ENCODE measurements at places on chromosomes 5 and 9. TPM values are rescaled to one million over a fixed set of nuclear protein-coding genes. Genes with fewer than 3 reads are reported as not detected.

TYRP1 gene
- total RNA-seq = not detected

TOPORS gene
- total RNA-seq = 14.7 TPM

PCDHA4 gene
- 1.8 TPM for total RNA-seq

SELENOP gene
- total RNA-seq = 0.22 TPM

MLANA gene
- total RNA-seq = not detected

ENTREP1 gene
- total RNA-seq = 0.86 TPM

ITGA2 gene
- total RNA-seq = 13.9 TPM

FREM1 gene
- not detected for total RNA-seq

LHX3 gene
- 0.05 TPM for total RNA-seq

SSBP2 gene
- total RNA-seq = 11.8 TPM

FOXD4L5 gene
- total RNA-seq = 0.05 TPM

HARS1 gene
- 80.9 TPM for total RNA-seq

CDH18 gene
- total RNA-seq = not detected

DNAH5 gene
- 2.0 TPM for total RNA-seq

CTNNAL1 gene
- 52.7 TPM for total RNA-seq

SYK gene
- 0.02 TPM for total RNA-seq

TMEM174 gene
- total RNA-seq = not detected

RBM22 gene
- 53.3 TPM for total RNA-seq

ARID3C gene
- 0.20 TPM for total RNA-seq

CMYA5 gene
- 0.09 TPM for total RNA-seq

SLC25A48 gene
- 0.41 TPM for total RNA-seq

SPINK13 gene
- 0.31 TPM for total RNA-seq

C5orf58 gene
- total RNA-seq = not detected

SGTB gene
- total RNA-seq = 7.6 TPM

DMRT3 gene
- total RNA-seq = not detected

FOXE1 gene
- 2.3 TPM for total RNA-seq

IL7R gene
- 0.40 TPM for total RNA-seq

TRIM41 gene
- 19.0 TPM for total RNA-seq

FAM221B gene
- not detected for total RNA-seq

NR4A3 gene
- 1.6 TPM for total RNA-seq

PAEP gene
- 0.32 TPM for total RNA-seq

SHOC1 gene
- 0.02 TPM for total RNA-seq

RRAGA gene
- total RNA-seq = 119 TPM

KCNV2 gene
- not detected for total RNA-seq

C1QTNF2 gene
- 0.08 TPM for total RNA-seq

PCDHGA5 gene
- total RNA-seq = 0.16 TPM

OBP2B gene
- total RNA-seq = not detected

JAKMIP2 gene
- total RNA-seq = not detected

FAM240B gene
- not detected for total RNA-seq

ISL1 gene
- total RNA-seq = 0.06 TPM

NME5 gene
- not detected for total RNA-seq

IL33 gene
- total RNA-seq = 0.27 TPM

MPDZ gene
- total RNA-seq = 12.2 TPM

TMC1 gene
- total RNA-seq = not detected

KIF4B gene
- total RNA-seq = 0.02 TPM

IL4 gene
- not detected for total RNA-seq

BRD8 gene
- 46.5 TPM for total RNA-seq

MARCOL gene
- not detected for total RNA-seq

CDH6 gene
- 0.12 TPM for total RNA-seq

NR2F1-AS1 gene
- total RNA-seq = 2.6 TPM
